Upper lobe of left lung (tissue), 6 donors: ENCODE measurements at places on chromosomes 2 and 18. TPM values are rescaled to one million over a fixed set of nuclear protein-coding genes. Genes with fewer than 3 reads are reported as not detected.

GRCh38 chr2:235513984-235514626, 20.3 kb downstream of the AGAP1 start:
- H3K27me3 ChIP-seq, result no peaks in the 10 kb centered on the region
- peak; percentile 40 for DNase-seq
- H3K4me3 ChIP-seq, result no peak overlapping the region
- H3K27ac ChIP-seq, result no peak overlapping the region
- H3K4me1 ChIP-seq, result peaks cover 16% of the 10 kb centered on the region

DNA sequence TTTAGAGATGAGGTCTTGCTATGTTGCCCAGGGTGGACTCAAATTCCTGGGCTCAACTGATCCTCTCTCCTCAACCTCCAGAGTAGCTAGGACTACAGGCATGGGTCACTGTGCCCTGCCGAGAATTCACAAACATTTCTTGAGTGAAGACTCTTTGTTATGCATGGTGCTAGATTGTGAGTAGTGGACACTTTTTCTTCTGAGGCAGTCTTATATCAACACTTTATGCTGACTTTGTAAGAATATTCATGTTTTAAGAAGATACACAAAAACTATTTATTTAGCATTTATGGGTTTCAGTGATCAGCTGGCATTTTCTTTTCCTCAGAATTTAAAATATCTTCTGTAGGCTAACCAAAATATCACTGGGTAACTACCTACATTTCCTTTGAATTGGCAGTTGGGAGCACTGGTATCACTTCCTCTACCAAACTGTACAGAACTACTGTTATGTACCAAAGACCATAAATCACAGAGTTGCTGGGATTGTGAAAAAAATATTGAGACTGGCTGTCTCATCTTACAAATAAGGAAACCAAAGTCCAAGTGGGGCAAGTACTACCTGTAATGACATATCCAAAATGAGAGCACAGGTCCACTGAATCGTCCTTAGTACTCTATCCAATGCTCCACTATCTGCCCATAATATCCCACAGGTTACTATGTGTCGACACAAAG, 34.0 kb downstream of the DOCK10 start:
- no peak overlapping the region for H3K27ac ChIP-seq
- H3K4me1 ChIP-seq, result no peaks in the 10 kb centered on the region
- H3K36me3 ChIP-seq, result no peaks in the 10 kb centered on the region
- no peak for DNase-seq

DNA sequence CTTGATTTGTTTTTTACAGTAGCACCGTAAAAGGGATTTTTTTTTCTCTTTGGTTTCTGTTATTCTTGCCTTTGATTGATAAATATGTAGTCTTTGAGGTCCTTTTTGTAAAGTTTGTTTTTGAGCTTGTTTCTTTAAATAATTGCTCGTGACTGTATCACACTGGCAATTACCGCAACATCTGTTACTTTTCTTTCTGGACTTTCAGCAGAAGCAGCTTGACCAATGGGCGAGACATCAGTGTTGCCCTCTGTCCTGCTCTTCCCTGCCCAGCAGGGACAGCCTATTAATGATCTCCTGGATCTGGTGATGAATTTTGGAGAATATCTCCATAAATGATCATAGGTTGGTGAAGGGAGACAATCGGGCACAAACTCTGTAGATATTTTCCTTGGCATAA, 74.9 kb downstream of the TDRD15 start:
- H3K4me1 ChIP-seq, result no peaks in the 10 kb centered on the region
- H3K36me3 ChIP-seq, result no peaks in the 10 kb centered on the region
- no peak overlapping the region for H3K4me3 ChIP-seq
- DNase-seq, result no peak
- no peak overlapping the region for H3K27ac ChIP-seq
- H3K27me3 ChIP-seq, result no peaks in the 10 kb centered on the region

- no peaks in the 10 kb centered on the region for H3K4me1 ChIP-seq
- no peak overlapping the region for H3K27ac ChIP-seq
- H3K27me3 ChIP-seq, result no peaks in the 10 kb centered on the region
- H3K36me3 ChIP-seq, result no peaks in the 10 kb centered on the region
Observed at GRCh38 chr2:201618744-201619662, 24.3 kb downstream of the TMEM237 start.

- no peaks in the 10 kb centered on the region for H3K36me3 ChIP-seq
- no peak overlapping the region for H3K4me3 ChIP-seq
- no peaks in the 10 kb centered on the region for H3K4me1 ChIP-seq
- no peaks in the 10 kb centered on the region for H3K27me3 ChIP-seq
- DNase-seq, result no peak
Observed at GRCh38 chr2:212089873-212090272, 448.7 kb downstream of the ERBB4 start.

DNA sequence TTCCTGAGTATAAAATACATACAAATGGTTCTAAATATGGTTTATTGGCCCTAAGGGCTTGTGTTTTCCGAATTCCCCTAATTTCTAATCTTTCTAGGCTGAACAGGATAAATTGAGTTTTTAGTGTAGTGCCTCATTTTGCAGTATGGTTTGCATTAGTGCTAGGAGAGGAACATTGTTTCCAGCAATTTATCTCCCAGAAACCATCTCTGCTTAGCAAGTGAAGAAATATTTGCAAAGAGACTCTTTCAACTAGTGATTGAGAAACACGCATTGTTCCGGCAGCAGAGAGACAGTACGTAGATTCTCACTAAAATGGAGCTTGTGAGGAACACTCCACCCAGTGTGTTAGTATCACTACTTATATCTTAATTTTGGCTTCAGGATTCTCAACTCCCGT, 177.8 kb upstream of the EPAS1 start:
- DNase-seq, result no peak
- no peaks in the 10 kb centered on the region for H3K36me3 ChIP-seq
- H3K4me3 ChIP-seq, result no peak overlapping the region
- no peaks in the 10 kb centered on the region for H3K27me3 ChIP-seq
- peak overlapping the region; percentile 59 for H3K27ac ChIP-seq

GRCh38 chr2:110853516-110853915, 121.1 kb downstream of the ACOXL start:
- no peak for DNase-seq
- H3K36me3 ChIP-seq, result no peaks in the 10 kb centered on the region
- H3K27me3 ChIP-seq, result no peaks in the 10 kb centered on the region
- no peak overlapping the region for H3K4me3 ChIP-seq

DNA sequence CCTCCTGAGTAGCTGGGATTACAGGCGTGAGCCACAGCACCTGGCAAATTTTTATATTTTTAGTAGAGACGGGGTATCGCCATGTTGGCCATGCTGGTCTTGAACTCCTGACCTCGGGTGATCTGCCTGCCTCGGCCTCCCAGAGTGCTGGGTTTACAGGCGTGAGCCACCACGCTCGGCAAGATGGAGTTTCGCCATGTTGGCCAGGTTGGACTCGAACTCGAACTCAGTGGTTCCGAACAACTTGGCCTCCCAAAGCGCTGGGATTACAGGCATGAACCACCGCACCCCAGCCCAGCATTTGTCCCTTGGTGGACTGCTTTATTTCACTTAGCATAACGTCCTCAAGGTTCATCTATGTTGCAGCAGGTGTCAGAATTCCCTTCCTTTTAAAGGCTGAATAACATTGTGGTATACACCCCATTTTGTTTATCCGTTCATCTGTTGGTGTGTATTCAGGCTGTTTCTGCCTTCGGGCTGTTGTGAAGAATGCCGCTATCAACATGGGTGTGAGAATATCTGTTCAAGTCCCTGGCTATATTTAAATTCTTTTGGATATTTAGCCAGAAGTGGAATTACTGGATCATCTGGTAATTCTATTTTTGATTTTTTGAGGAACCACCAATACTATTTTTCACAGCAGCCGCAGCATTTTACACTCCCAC, 1.2 kb upstream of the CENPA start:
- no peaks in the 10 kb centered on the region for H3K27me3 ChIP-seq
- H3K36me3 ChIP-seq, result peaks cover 3% of the 10 kb centered on the region

GRCh38 chr18:45954070-45954934, 12.8 kb downstream of the EPG5 start:
- no peaks in the 10 kb centered on the region for H3K27me3 ChIP-seq
- H3K36me3 ChIP-seq, result peaks cover 38% of the 10 kb centered on the region
- no peak overlapping the region for H3K4me3 ChIP-seq
- H3K27ac ChIP-seq, result no peak overlapping the region

GRCh38 chr18:3367491-3368091, 82.4 kb upstream of the TGIF1 start:
- H3K36me3 ChIP-seq, result no peaks in the 10 kb centered on the region
- no peak for DNase-seq
- H3K4me1 ChIP-seq, result no peaks in the 10 kb centered on the region
- H3K4me3 ChIP-seq, result no peak overlapping the region
- H3K27me3 ChIP-seq, result no peaks in the 10 kb centered on the region
- H3K27ac ChIP-seq, result no peak overlapping the region

DNA sequence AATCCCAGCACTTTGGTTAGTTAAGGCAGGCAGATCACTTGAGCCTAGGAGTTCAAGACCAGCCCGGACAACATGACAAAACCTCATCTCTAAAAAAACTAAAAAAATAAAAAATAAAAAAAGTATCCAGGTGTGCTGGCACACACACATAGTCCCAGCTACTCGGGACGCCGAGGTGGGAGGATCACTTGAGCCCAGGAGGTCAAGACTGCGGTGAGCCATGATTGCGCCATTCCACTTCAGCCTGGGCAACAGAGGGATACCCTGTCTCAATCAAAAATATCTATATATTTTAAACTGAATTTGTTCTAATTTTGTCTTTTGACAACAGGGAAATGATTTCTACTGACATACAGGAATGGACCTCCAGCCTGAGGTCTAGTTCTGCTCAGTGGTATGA, 73.3 kb upstream of the MBOAT2 start:
- no peak overlapping the region for H3K4me3 ChIP-seq
- no peak overlapping the region for H3K27ac ChIP-seq
- H3K36me3 ChIP-seq, result no peaks in the 10 kb centered on the region
- no peaks in the 10 kb centered on the region for H3K27me3 ChIP-seq
- H3K4me1 ChIP-seq, result no peaks in the 10 kb centered on the region
- peak; percentile 70 for DNase-seq

DSG4 gene
- not detected for total RNA-seq

EVA1A gene
- 96.9 TPM for total RNA-seq

ICOS gene
- total RNA-seq, result 2.3 TPM
